ENCODE measurements at places on chromosomes 2 and 18.

GRCh38 chr2:143696651-143697050 lies 567.4 kb downstream of the ARHGAP15 start:
- DNase-seq: no peak

GRCh38 chr2:162369551-162369950 lies 25.6 kb downstream of the GCA start:
- no peak for DNase-seq

DNA sequence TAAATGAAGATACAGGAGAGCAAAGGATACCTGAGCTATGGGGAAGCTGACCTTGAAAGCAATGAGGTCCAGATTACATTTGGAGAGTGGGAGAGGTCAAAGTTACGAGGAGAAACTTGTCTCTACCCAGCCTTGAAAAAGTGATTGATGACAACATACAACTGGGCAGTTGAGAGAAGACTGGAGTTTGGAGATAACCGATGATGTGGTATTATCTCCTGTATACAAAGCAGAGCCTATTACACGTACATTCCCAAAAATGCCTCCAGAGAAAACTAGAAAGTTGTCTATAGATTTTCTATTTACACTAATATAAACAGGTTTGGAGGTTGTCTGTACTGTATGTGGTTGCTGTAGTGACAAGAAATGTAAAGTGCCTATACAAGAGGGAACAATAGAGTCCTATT lies 28.3 kb downstream of the ARL5A start:
- peak; percentile 21 for DNase-seq

GRCh38 chr2:197386242-197386641 lies 48.6 kb downstream of the SF3B1 start:
- DNase-seq: no peak

- no peak for DNase-seq
Measured at GRCh38 chr2:47097563-47097962, 57.5 kb downstream of the STPG4 start.

GRCh38 chr2:148023861-148024260 lies 3.0 kb downstream of the MBD5 start:
- DNase-seq: no peak

- no peak for DNase-seq
Measured at GRCh38 chr18:11269257-11269656, 119.9 kb upstream of the PIEZO2 start.

DNA sequence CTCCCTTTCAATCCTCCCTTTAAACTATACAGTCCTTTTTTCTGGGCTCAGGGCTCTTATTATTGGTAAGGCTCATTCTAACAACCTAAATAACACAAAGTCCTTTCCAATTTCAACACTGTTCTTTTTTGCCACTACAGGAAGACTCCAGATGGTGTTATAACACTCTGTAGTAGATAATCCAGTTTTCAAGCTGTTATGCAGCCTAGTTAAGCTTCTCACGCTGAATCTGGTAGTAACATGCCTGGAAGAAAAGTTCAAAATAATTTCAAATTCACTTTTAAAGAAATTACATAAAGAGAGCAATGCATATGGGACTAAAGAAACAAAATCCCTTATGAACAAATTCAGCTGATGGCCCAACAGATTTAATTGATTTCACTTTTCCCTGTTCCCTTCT lies 3.2 kb upstream of the MPP4 start:
- DNase-seq: no peak

GRCh38 chr2:182980115-182980514 lies 58.1 kb downstream of the NCKAP1 start:
- DNase-seq: peak; percentile 64

GRCh38 chr2:112884869-112885505 lies 26.0 kb upstream of the IL37 start:
- peak; percentile 68 for DNase-seq

GRCh38 chr2:39228413-39229209 lies 15.2 kb downstream of the CDKL4 start:
- DNase-seq: no peak

DNA sequence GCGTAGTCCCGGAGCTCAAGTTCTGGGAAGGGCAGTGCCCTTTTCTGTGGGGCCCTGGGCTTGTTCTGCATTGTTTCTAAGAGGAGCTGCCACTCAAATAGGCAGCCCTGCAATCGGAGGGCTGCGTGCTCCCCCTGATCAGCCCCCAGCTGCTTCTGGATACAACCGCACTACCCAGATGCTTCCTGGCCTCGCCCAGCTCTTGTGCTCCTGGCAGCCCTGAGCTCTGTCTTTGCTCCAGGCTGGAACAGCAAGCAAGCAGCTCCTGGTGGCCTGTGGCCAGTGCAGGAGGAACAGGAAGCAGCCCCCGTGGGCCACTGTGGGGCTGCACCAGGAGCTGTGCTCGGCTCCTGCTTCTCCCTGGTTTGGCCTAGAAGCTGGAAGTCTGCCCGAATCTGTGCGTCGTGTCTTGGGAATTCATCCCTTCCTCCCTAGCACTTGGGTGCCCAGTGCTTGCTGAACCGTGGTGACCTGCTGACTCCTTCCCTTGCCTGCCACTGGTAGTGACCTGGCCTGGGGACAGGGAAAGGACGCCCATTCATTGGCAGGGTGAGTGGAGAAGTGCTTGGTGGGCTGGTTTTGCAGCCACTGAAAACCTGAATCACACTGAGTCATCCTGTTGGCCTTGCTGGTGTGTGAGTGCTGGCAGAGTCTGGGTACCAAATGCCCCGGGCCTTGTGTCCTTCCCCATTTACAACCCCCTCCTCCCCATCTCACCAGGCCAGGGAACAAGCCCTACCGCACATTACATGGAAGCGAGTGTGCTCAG lies 27.3 kb upstream of the NTSR2 start:
- no peak for DNase-seq

- no peak for DNase-seq
Measured at GRCh38 chr2:171505374-171505773, 16.9 kb upstream of the CYBRD1 start.

DNA sequence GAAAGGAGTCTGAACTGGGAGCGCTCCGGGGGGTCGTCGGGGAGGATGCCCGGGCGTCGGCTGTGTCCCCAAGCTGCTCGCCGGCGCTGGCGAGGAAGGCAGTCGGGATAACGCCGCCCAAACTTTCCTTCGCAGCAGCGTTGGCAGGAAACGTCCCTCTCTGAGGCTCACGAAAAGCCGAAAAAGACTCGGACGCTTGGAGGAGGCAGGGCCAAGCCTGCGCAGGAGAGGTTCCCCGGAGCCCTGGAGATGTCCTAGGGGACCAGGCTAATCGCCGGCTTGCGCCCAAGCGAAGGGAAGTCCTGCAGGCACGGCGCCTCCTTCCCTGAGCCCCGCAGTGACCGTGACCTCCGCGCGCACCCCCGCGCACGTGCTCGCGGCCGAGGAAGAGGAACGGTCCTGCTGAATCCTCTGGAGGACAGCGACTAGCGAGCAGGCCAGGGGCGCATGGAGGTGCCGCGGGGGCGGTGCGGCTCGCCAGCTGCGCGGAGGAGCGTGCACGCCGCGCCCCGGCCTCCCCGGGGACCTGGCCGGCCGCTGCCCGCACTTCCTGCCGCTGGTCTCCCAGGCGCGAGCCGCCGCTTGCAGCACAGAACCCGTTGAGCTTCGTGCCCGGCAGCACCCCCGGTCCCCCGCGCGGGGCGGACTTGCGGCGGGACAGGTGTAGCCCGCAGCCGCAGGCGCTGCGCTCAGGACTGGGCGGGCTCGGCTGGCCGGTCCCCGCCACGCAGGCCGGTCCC lies at the start of gene SH3RF3:
SH3RF3 (plus strand) TSS at position 590 of the 740 bp plus-strand sequence.
- DNase-seq: no peak

GRCh38 chr2:45497355-45497754 lies 113.7 kb downstream of the SRBD1 start:
- no peak for DNase-seq

GRCh38 chr2:40027968-40028367 lies 248.9 kb upstream of the THUMPD2 start:
- no peak for DNase-seq

DNA sequence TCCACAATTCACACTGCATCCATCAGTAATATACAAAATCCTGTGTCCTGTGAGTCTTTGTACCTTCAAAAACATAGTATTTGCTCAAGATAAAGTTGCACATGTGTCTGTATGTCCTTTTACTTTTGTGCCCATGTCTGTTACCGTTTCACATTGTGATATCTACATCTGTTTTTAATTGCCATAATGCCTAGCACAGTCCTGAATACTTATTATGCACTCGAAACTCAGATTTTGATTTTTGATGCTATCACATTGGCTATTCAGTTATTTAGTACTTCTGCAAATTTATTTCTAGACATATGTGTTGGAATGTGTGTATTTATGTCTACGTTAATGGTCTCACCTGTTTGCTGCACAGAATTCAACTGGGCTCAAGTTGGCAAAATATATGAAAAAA lies 452.8 kb upstream of the ZEB2 start:
- DNase-seq: no peak

DNA sequence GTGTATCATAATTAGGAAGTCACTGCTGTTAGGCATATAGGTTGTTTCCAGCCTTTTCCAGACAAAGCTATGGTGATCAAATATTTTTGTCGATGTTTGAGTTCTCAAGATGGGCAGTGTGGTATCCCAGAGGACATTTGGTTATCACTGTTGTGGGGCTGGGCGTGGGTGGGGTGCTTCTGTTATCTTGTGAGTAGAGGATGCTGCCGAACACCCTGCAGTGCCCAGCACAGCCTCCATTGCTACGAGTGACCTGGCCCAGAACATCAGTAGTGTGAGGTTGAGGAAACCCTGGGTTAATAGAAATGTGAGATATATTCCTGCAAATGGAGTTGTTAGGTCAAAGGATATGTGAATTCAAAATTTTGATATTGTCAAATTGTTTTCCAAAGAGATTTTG lies 33.2 kb downstream of the ZNF236 start:
- peak; percentile 67 for DNase-seq

DNA sequence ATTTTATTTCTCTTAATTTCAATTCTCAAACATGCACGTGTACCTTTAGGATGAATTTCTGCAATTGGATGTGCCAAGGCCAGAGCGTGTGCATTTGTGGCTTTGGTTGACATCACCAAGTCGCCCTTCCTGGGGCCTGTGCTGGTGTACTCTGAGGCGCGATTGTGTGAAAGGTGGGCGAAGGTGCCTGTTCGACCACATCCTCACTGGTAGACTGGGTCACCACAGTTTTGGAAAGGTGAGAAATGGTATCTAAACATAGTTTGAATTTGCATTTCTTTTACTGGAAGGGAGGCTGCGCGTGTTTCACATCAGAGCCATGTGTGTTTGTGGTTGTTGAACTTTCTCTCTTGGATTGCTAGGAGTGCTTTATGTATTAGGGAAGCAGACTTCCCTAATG lies 89.8 kb downstream of the LDLRAD4 start:
- no peak for DNase-seq

GRCh38 chr18:34821669-34822210 lies 111.6 kb downstream of the DTNA start:
- DNase-seq: no peak

GRCh38 chr18:79804130-79804787 lies 6.5 kb downstream of the KCNG2 start:
- DNase-seq: no peak

GRCh38 chr2:64620661-64621060 lies 33.1 kb downstream of the SERTAD2 start:
- DNase-seq: no peak

- DNase-seq: no peak
Measured at GRCh38 chr2:239171643-239172042, 229.2 kb downstream of the HDAC4 start.

DNA sequence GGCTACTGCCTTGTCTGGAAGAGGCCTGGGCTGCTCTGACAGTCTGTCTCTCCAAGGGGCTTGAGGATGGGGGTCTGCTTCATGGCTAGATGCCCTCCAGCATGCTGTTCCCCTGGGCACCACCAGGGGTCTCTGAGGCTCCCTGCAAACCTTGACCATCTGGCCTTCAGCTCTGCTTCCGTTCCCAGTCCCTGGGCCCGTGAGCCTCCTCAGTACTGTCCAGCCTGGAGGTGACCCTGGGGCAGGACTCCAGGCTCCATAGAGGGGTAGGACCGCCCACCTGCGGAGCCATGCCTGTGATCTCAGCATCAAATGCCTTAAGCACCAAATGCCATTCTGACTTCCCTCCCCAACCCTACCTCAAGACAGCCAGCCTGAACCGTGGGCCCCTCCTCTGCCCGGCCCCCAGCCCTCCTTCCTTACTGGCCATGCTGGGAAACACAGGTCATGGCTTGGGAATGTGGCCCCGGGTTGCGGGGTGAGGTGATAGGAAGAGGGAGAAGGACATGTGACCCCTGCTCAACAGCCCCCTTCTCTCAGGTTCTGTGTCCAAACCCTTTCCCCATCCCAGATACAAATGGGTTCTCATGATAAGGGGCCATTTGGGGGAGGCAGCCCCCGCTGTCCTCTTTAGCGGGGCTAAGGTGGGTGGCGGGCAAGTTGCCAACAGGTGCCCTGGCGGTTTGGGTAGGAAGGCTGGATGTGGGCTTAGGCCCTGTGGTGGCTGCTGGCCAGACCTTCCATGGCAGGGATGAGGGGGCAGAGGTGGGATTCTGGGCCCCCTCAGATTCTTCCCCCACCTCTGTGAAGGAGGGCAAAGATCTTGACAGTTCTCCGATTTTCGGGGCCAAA lies 25.0 kb downstream of the SPEG start:
- DNase-seq: peak; percentile 53

- DNase-seq: no peak
Measured at GRCh38 chr2:104862058-104862941, 8.4 kb downstream of the POU3F3 start.

GRCh38 chr2:222792001-222792611 lies 68.7 kb upstream of the ACSL3 start:
- no peak for DNase-seq

GRCh38 chr2:83615511-83615910 lies 843.6 kb downstream of the SUCLG1 start:
- DNase-seq: no peak

GRCh38 chr2:11371092-11371937 lies 26.9 kb upstream of the ROCK2 start:
- DNase-seq: no peak

GRCh38 chr18:78822171-78822948 lies 157.3 kb upstream of the SALL3 start:
- DNase-seq: no peak

- DNase-seq: no peak
Measured at GRCh38 chr2:126732682-126733245, 76.8 kb downstream of the GYPC start.

All from hematopoietic multipotent progenitor cell treated with erythropoietin and hydrocortisone succinate and interleukin-3 and kit ligand, for 15 days (in vitro differentiated cells).